ENCODE measurements at places on chromosomes 7 and 10.
A peak's percentile ranks its signal among the peaks of the same experiment; 100 is the strongest.

GRCh38 chr7:42494736-42495135 is 257.7 kb upstream of the GLI3 start:
- no peak for DNase-seq

GRCh38 chr7:47932016-47932415 is 16.2 kb downstream of the PKD1L1 start:
- DNase-seq = no peak

DNA sequence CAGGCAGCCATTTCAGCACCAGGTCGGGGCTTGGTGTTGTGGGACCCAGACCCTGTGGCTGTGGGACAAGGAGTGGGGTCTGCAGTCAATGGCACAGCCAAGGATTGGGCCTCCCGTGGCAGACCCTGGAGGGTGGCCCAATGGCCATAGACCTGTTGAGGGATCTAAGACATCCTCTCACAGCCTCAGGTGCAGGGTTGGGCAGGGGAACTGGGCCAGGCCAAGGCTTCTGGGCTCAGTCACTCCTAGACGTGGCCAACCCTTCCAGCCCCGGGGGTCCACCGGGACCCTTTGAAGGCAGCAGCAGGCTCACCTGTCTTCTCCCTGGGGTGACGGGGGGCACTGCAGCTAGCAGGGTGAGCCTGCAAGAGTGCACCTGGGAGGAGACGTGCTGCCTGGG is 45.7 kb upstream of the DPYSL4 start:
- DNase-seq = no peak

DNA sequence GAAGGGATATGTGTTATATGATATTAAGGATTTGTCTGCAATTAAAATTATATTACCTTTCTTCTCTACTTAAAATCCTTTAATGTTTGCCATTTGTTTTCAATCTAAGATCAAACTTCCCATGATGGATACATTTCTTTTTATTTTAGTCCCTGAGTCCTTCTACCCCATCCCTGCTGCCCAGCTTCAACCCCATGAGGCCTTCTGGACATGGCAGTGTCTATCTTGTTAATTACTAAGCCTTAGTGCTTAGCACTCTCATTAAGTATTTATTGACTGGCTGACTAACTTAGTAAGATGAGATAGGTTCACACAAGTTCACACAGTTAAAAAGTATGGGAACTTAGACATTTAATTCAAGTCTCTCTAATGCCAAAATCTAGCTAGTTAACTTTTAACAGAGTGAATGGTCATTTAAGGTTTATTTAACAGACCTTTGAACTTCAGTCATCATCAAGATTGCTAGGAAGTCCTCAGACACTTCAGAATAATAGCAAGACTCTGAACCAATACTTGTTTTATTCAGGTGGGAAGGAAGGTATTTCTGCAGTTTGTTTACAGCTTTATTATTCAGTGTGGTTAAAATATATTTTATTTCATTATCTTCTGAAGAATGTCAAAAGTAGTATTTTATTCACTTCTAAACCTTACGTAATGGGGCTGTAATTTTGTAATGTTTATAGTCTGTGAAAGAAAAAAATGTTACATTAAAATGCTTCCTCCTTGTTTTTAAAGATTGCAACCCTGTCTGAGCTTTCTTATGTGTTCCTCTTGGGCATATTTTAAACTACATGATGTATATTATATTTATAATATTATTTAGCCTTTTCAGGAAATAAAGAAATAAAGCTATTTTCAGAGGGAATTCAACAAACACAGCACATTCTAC is 848.9 kb downstream of the REEP3 start:
- DNase-seq = no peak

DNA sequence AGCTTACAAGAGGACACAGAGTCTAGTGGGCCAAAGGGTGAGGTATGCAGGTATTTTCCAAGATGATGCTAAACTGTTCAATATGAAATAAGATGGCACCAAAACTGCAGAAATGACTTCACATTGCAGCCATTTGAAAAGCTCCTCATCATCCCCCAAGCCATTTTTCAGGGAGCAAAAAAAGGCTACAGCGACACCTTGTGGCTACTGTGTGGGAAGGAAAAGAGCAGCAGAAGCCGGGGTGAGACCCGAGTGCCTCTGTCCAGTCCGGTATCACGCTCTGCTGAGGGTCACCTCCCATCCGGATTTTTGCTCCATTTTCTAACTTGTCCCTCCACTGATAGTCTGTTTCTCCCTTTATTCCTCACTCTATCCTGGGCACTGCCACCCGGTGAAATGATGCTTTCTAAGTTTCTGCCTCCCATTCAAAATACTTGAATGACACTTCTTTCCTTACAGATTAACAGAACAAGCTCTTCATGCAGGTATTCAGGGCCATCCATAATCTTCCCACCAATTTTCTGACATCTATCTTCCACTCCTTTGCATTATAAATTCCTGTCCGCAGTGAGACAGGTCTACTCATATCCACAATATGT is 220.2 kb downstream of the DGKI start:
- peak; percentile 20 for DNase-seq

- DNase-seq = peak; percentile 85
Observed at GRCh38 chr10:113958631-113959382, 84.9 kb upstream of the ADRB1 start.

DNA sequence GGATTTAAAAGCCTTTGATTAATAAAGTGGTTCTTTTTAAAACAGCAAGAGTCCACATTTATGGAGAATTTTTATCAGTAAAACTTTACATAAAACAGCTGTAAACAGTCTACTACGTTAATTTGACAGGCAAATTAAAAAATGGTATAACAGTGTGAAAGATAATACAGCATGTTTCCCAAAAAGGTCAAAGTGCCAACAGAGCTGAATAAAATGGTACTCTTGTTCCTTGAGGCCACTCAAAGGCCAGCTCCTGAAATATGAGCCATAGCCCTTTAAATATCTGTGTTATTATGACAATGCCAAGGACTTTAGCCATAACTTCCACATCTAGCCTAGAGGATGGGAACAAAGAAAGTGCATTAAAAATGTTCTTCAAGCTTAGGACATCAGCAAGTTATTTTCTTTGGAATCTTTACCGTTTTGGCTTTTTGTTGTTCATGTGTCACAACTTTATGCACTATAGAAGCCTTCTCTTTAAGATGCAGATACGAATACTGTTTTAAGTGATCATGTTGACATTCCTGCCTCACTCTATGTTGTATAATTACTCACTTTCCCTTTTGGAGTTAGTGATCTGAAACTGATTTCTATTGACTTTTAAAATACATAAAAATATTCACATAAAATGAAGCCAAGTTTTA is 165.6 kb downstream of the RNLS start:
- no peak for DNase-seq

DNA sequence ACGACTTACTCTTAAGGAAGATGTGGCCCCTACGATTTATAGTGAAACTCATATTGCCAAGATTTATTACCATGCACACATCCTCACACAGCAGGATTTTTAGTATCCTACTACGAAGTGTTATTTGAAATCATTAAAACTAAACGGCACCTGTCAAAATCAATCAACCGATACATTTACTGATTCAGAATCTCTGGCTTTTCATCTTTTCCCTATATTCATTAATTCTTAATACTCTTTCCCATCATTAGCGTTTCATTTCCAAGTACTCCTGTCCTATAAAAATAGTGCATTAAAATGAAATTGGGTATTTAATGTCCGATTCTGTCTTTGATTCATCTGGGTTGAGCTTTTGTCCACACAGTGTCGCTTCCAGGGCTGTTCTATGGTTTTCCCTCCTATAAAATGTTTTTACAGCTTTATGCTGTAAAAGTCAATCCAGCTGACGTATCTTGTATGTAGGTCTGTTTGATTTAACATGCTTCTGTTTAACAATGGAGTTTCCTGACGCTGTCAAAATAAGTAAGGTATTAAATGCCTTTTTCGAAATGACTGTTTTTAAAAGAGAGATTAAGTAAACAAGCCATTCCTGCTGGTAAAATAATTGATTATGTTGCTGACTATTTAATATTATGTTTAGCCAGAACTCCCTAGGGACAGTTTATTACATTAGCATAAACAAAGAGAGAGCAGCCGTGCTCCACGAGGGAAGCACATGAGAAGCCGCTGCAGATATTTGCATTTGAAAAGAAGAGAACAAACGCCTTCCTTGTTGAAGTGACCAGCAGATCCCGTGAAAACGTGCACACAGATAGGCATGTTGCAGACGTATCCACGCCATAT is 22.3 kb upstream of the SFMBT2 start:
- DNase-seq = no peak

- peak; percentile 45 for DNase-seq
Observed at GRCh38 chr10:72736176-72736827, 44.4 kb downstream of the MCU start.

- DNase-seq = no peak
Observed at GRCh38 chr7:87128861-87129267, 23.4 kb upstream of the DMTF1 start.

- peak; percentile 71 for DNase-seq
Observed at GRCh38 chr10:112389271-112389822, 15.4 kb downstream of the ACSL5 start.

DNA sequence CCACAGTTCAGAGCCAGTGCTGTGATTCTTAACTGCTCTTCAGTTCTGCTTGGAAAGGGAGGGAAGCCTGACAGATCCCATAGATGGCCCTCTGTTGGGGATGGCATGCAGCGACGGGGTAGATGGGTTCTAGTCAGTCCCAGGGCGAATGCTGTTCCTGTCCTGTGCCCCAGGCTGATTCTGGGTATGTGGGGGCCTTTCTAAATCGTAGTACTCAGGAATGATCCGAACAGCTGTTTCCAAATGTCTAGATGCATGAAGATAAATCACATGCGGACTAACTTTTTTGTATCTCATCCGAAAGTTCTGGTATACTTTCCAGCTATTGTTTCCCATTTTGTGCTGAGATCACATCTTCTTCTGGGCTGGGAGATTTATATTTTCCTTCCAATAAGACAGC is 186.0 kb upstream of the MKI67 start:
- DNase-seq = no peak

GRCh38 chr10:61486738-61487396 is 33.7 kb upstream of the TMEM26 start:
- peak; percentile 70 for DNase-seq

DNA sequence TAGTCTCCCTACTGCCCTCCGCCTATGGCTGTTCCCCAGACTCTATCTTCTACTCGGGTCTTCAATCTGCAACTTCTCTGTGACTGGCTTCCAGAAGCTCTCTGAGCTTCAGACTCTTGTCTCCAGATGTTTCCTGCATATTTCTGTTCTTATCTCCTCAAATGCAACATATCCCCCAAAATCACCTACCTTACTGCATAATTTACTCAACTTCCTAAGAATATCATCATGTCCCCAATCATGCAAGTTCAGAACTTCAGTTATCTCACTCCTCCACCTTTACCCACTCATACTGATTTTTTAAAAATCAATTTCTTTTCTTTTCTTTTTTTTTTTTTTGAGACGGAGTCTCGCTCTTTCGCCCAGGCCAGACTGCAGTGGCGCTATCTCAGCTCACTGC is 68.8 kb downstream of the RAPGEF5 start:
- no peak for DNase-seq

- no peak for DNase-seq
Observed at GRCh38 chr7:44484482-44485313, 5.8 kb downstream of the NUDCD3 start.

DNA sequence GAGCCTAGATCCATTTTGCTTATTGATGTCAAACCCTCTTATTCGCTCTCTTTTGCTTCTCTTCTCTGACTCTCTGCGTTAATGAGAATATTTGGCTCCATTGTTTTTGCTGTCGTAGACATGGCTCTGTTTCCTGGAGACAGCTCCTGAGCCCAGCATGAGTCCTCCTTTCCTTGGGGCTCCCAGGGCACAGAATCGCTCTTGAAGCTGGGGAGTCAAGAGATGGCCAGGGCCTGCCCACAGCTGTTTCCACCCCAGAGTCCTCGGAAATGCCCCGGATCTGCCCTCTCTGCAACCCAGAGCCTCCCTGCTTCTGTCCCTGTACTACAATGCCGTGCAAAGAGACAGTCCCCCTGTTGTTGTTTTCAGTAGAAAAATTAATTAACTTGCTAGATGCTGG is 566.7 kb upstream of the FOXK1 start:
- no peak for DNase-seq

GRCh38 chr10:32790483-32790882 is 167.5 kb downstream of the ITGB1 start:
- DNase-seq = peak; percentile 47

DNA sequence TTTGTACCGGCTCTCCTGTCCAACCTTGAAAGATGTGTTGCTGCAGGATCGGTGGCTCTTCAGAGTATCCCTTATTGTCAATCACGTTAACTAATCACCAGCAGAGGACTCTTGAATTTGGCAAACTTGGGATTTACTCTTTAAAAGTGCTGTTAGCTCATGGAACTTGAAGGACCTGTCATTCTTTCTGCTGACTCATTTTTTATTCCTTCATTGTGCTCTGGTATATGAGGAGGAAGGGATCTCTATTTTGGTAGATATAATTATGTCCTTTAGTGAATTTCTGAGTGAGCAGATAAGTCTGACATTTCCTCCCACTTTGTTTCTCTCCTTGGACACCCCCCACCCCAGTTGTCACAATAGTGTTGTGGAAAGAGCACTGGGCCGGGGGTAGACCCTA is 175.1 kb upstream of the HDAC9 start:
- no peak for DNase-seq

DNA sequence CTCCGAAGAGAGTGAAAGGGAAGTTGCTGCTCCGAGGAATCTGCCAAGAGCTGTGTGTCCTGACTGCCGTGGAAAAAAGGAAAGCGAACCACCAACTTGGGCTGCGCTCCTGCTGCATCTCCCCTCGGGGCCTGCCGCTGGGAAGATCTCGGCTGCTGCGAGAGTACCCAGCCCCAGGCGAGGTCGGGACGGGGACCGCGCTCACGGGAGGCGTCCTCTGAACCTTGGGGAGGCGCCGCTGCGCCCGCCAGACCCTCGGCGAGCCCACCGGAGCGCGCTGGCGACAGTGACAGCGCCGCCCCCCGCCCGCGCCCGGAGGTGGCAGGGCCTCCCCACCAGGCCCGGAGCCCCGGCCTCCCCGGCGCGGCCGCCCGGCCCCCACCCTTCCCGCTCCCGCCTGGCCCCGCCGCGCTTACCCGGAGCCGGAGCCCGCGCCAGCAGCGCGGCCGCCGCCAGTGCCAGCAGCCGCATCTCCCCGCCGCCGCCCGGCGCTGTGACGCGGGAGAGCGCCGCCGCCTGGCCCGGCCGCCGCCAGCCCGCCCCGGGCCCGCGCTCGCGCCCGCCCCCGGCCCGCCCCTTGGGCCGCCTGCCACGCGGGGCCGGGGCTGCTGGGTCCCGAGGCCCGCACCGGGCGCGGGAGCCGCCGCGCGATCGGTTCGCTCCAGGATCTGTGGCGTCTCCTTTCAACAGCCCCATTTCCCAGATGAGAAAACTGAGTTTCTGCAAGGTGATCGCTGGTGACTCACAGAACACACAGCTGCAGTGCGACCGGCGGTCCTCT is at the start of gene VSTM4:
Gene VSTM4, minus strand, starts transcription at position 508 of the 781 bp plus-strand sequence. Its CDS starts 37 bp downstream, at position 471.
- DNase-seq = no peak

DNA sequence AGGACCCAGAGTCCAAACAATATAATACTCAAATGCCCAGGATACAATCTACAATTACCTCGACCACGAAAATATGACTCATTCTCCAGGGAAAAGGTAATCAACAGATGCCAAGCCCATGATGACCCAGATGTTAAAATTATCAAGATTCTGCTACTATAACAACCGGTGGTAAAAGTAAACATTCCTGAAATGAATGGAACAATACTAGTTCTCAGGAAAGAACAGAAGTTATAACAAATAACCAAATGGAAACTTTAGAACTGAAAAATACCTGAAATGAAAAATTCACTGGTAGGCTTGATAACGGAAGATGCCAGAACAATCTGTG is 34.1 kb upstream of the GUSB start:
- DNase-seq = no peak

All from HCEC 1CT (cell line).